ENCODE measurements at places on chromosomes 5 and 9.

DNA sequence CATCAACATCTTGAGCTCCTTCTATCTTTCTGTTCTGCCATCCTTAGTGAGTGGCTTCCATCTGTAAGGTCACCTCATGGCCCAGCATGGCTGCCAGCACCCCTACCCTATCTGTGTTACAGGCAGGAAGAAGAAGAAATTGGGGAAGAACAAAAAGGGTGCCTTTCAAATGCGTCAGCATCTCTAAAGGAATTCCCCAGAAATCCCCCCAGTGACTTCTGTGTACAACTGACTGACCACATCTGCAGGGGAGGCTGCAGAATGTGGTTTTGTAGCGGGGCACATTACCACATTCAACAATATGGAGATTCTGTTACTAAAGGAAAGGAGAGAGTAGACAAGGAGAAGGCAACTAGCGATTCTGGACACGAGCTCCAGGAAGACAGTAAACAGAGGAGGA lies 40.1 kb downstream of the ALG2 start:
- peak; percentile 53 for DNase-seq

- no peak for DNase-seq
Measured at GRCh38 chr5:23703940-23704855, 196.8 kb downstream of the PRDM9 start.

DNA sequence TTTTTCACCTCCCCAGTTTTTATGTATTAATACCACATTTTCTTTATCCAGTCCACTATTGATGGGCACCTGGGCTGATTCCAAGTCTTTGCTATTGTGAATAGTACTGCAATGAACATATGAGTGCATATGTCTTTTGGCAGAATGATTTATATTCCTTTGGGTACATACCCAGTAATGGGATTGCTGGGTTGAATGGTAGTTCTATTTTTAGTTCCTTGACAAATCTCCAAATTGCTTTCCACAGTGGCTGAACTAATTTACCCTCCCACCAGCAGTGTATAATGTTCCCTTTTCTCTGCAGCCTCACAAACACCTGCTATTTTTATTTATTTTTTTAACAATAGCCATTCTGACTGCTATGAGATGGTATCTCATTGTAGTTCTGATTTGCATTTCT lies 340.2 kb downstream of the ADAMTS6 start:
- DNase-seq = no peak

DNA sequence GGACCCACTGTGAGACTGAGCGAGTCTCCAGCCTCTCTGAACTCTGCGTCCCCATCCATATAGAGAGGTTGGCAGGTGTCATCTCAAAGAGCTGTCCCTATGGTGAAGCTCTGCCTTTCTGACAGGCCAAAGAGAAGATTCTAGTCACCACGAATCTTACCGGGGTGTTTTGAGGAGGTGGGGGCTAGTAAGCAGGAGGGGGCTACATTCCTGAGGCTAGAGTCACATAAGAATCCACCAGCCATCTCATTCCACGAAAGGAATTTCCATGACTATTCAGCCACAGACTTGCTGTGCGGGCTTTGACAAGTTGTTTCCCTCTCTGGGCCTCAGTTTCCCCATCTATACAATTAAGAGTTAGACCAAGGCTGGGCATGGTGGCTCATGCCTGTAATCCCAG lies 16.3 kb downstream of the PDGFRB start:
- no peak for DNase-seq

DNA sequence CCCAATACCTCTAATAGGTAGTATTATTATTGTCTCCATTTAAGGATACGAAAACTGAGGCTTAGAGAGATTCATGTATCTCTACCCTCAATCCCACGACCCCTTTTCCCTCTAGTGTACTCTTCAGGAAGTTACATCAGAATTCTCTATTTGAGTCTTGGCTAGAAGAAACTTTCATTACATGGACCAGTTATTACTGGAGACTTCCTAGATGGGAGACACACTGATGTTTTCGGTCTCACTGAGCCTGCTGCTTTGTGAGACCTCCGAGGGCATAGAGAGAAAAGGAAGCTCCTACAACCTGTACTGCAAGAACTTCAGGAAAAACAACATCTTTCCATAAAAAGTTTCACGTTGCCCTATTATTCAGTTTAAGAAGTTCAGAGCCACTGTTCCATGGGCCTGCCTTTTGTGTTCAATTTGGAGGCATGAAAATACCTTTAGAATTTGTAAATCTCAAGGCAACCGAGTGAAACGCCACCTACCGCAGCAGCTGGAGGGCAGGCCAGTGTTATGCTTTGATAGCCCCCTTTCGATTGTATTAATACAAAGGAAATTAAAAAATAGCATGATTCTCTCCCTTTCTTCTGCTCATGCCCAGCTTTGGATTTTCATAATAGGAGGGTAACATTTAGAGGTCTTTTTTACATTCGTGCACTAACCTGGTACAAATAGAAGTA lies 223.3 kb downstream of the EBF1 start:
- DNase-seq = no peak

DNA sequence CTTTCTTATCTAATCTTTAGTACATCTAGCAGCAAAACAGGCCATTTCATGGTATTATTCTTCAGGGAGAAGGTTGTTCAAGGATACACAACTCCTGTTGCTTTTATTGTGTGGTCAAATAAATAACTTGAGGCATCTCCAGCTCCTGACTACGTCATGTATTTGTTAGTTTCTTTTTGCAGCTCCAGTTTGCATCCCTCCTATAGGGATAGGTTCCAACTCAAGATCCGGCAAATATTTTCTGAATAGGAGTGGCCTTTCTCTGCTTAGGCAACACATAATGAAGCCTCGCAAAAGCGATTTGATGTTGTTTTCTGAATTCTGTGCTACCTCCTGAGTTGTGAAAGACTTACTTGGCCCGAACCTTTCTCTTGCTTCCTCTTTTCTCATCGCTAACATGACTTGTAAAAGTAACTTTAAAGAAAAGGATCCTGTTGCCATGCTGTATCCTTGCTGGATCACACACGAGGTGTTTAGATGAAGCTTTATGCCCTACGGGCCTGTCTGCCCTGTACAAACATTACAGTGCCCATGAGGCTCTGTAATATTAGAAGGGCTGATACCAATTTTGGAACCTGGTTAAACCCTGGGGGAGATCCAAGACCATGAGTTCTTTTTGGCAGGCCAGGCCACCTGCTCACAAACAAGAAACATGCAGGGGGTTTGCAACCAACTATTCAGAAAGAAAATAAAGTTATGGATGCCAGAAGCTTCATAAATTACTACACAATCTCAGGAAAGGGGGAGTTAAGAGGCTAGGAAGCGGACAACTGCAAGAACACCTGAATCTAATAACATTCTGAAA lies 149.8 kb upstream of the FGF10 start:
- no peak for DNase-seq

DNA sequence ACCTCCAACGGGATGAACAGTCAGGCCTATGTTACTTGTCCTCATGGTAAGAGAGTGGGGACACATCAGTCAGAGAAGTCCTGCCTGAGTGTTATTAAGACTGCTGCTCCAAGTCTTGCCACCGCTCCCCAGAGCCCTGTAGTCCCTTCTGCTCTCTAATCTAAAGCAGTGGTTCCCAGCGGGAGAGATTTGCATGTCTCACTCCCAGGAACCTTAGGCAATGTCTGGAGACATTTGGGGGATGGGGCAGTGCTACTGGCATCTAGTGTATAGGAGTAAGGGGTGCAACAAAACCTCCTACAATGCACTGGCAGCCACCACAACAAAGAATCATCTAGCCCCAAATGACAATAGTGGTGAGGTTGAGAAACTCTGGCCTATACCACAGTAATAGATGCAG lies 2.6 kb upstream of the SVEP1 start:
- no peak for DNase-seq

GRCh38 chr5:37837414-37838032 lies 2.3 kb downstream of the GDNF start:
- peak; percentile 23 for DNase-seq

DNA sequence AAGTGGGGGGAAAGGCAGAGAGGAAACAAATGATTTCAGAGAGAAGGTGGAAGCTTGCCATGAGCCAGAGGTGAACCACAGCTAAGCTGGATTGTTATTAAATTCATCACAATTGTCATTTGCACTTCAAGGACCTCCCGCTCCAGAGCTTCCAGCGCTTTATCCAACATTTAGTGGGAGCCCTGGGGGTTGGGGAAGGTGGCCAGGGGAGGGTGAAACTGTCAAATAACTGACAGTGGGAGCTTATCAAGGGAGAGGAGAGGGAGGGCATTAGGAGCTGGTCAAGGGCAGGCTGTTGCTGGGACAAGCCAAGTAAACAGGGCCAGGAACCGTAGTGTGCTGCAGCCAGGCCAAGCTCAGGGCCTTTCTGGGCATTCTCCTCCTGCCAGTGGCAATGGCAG lies 71.5 kb downstream of the SIL1 start:
- DNase-seq = no peak

Measured in CD4-positive, alpha-beta T cell treated with Interleukin-15 for 1 hour (primary cell).